ENCODE measurements at places on chromosomes 7 and 10.
A peak's percentile ranks its signal among the peaks of the same experiment; 100 is the strongest.

DNA sequence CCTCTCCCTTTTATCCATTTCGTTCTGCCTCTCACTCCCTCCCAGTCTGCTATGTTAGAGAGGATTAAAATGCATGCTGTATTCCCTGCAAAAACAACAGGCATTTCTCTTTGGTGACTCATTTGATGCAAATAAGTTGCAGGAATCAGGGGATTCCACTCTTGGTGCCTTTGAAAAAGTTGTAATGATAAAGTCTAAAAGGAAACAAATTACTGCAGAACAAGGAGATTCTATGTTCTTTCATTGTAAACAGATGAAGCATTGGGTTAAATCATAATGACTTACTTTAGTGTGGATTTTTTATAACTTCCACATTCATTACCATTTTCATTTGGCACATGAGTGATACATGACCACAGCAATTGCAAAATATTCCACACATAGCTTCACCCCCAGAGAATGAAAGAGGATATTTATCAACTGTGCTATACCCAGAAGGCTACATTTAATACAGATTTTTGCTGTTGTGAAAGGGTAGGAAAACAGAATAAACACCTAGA is 33.4 kb upstream of the ABLIM1 start:
- no peak for DNase-seq

DNA sequence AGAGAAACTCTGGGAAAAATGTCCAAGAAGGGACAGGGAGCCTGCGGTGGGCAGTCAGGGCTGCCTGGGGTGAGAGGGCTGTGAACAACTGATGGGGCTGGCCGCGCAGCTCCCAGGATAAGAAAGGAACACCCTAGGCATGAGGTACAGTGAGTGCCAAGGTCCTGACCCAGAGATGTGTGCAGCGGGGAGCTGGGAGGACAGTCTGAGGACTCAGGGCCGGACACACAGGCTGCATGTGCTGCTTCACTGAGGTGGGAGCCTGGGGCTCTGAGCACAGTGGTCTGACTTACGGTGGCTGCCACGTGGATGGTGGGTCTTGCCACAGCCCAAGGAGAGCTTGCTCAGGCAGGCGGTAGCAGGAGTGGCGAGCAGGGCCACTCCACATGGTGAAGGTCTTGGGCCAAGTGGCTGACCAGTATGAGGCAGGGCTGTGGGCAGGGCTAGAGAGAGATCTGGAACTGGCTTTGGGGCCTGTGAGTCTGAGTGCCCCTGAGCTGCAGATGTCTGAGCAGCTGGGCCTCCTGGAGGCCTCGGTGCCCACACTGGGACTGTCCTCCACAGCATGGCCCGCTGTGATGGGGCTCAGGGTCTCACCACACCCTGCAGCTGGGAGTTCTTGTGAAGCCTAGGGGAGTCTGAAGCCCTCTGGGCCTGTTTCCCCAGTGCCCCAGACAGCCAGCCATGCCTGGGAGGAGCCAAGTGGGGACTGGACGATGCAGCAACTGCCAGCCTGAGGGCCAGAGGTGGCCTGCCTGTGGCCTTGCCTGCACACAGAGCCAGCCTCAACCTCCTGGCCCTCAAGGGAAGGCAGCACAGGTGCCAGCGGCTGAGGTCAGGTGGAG is 60.3 kb downstream of the RASGEF1A start:
- DNase-seq = no peak

GRCh38 chr10:92756201-92757065 is 66.7 kb downstream of the HHEX start:
- no peak for DNase-seq

DNA sequence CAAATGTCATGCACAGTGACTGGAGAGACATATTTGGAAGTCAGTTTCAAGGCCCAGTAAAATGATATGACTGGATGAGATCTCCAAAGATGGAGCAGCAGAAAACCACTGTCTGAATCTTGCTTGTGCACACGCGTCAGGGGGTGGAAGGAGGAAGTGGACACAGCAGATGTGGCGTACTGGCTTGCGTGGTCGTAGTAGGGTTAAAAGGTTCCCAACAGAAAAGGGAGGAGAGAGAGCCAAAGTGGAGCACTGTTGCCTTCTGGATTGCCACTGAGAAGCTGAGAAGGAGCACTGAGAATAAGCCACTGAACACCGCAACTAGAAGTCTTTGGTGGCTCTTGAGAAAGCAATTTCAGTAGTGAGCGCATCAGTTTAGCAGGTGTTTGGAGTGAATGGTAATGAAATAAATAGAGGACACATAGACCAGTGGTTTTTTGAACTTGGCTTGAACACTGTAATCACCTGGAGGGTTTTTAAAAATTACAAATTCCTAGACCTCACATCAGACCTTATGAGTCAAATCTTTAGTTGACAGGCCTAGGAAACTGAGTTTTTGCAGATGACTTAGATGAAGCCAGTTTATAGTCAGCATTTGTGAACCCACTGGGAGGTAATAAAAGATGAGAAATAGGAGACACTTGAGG is 227.3 kb downstream of the PTEN start:
- no peak for DNase-seq

- DNase-seq = no peak
Measured at GRCh38 chr10:48923748-48924147, 15.9 kb downstream of the LRRC18 start.

DNA sequence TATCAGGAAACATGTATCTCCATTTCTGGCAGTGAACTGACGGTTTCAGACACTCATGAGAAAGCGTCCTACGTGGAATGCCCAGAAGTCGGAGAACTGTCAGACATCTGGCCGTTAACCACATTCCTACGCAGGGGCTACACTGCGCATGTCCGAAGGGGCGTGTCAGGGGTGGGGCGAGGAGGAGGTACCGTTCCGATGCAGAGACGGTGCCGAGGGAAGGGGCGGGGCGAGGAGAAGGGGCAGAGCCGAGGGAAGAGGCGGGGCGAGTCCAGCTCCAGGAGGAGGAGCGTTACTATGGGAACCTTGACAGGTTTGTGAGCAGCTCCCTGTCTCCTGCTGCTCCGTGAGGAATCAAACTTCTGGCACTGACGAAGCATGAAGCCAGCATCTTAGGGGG is 366.9 kb upstream of the NUPR2 start:
- DNase-seq = no peak

DNA sequence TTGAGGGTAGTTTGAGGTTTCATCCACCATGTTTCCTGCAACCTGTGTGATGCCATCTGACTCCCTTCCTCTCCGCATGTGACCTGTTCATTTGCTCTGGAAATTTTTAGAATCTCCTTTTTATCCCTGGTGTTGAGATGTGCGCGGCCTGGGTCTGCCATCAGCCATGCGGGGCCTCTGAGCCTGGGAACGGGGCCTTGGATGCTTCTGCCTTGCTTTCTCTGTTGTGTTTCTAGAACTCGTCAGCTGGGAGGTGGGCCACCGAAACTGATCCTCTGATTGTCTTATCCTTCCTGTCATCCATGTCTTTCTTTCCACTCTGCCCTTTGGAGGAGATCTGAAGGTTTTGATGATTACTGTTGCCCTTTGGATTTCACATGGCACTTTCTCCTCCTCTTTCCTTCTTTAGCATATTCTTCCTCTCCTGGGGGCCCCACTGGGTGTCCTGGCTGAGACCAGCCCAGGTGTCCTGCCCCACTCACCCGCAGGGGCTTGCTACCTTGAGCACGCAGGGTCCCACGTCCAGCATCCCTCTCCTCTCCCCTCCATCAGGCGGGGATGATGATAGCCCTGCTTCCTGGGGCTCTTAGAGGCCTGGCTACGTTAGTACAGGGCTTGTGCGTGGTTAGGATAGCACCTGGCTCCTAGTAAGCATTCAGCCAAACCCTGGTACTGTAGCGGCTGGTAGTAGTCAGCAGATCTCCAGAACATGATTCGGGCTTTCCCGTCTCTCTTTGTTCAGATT is 29.9 kb downstream of the PPP2R2D start:
- no peak for DNase-seq

- no peak for DNase-seq
Measured at GRCh38 chr10:63438506-63439498, 27.0 kb downstream of the JMJD1C start.

DNA sequence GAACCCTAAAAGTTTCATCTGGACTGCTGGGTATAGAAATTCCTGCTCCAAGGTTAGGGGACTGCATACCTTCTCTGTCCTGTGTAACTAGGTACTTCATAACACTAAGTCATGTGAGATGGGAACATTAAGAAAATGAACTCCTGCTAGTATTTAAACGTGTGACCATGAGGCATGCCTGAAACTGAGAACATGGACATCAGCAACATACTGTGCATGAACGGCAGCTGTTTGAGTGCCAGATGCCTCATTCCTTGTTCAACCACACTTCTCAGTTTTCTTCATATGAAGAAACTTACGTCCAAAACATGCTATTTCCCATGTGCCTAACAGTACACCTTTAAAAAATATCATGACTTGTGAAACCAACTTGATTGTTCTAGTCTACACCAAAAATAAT is 88.5 kb downstream of the CREM start:
- no peak for DNase-seq

GRCh38 chr7:154540596-154540995 is 462.3 kb downstream of the PAXIP1 start:
- no peak for DNase-seq

DNA sequence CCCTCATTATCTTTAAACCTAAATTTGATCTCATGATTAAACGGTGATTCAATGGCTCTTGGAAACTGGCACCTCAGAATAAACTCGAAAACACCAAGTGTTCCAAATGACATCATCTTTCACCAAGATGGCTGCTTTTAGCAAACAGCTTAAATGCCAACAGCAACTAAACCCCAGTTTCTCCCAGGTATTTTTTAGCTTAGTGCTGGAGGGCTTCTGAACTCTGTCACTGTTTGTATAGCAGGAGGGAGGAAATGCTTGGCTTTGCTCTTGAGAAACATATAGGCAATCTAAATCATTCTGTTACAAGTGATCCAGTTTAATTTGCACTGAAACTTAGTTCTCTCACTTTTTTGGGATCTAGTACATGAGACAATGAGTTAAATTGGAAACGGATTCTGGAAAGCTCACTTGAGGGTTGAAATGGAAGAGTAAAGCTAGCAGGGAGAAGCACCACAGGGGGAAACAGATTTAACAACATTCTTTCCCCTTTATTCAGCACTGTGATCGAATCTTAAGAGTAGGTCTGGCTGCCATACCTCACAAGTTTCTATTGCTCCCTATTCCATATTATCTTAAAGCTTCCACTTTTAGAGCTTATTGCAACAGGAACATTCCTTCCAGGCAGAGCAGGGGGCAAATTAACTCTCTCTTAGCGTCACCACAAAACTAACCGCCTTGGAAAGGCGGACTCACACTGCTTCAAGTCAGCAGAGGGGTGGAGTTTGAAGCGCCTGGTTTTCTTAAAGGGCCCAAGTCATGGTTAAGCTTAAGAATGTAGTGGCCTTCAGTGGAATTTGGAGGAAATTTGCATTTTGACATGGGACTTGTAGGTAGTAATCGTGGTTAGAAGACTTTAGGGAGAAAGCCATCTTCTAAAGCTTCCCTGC is 1.8 kb upstream of the CCDC6 start:
- no peak for DNase-seq

- no peak for DNase-seq
Measured at GRCh38 chr7:87518735-87519134, 43.3 kb upstream of the ABCB4 start.

DNA sequence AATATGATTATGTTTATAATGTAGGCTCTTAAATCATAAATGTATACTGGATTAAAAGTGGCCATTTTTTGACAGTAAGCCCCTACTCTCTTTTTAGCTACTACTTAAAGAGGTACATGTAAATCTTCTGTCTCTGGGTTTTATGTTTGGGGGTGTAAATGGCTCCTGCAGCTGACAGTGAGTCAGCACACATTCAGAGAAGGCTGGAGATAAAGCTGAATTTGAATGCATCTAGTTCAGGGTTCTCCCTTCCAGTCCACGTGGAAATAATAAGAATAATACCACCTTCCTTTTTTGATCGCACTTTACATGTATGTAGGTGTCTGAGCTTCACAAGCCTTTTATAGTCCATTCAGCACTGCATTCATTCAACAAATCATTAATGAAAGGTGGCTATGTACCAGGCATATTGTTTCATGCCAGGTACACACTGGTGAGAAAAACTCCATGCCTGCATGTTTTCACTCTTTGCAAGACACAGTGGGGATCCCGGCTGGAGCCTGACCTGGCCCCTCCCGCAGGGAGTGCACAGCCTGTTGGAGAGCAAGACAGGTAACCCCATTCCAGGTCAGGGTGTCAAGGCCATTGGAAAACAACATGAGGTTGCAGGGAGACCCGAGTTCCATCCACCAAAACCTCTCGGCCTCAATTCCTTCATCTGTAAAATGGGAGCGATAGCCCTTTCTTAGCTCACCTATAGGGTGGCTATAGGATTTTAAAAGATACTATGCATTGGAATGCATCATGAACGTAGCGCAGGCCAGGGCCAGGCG is 107.5 kb upstream of the ANLN start:
- no peak for DNase-seq

DNA sequence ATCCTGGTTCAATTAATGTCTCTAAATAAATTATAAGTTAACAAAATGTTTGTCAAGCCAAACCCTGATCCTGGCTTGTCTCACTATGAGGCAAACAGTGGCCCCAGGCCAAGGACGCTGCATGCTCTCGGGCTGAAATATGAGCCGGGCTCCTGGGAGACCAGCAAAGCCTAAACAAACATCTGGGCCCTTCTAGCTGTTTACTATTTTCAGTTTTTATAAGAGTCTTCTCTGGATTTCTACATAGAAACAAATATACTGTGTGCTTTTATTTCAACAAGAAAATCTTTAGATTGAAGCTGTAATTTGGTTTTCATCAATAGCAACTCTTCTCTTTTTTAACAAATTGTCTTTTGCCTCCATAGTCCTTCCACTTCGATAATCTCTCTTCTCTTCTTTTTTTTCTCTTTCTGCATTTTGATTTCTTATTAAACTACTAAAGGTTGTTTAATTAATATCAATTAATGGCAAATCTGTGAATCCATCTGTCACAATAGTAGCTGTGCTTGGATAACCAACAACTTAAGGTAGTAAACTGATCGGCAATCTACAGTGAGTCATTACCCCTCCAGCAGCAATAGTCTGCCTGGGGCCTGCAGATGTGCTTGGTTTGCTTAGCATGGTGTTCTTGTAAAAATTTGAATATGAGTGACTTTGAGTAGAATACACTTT is 83.3 kb upstream of the DNAJC1 start:
- DNase-seq = no peak

GRCh38 chr7:7254319-7254718 is 72.0 kb downstream of the C1GALT1 start:
- DNase-seq = no peak

GRCh38 chr7:122887198-122887597 is 938 bp upstream of the CADPS2 start:
- peak; percentile 49 for DNase-seq

DNA sequence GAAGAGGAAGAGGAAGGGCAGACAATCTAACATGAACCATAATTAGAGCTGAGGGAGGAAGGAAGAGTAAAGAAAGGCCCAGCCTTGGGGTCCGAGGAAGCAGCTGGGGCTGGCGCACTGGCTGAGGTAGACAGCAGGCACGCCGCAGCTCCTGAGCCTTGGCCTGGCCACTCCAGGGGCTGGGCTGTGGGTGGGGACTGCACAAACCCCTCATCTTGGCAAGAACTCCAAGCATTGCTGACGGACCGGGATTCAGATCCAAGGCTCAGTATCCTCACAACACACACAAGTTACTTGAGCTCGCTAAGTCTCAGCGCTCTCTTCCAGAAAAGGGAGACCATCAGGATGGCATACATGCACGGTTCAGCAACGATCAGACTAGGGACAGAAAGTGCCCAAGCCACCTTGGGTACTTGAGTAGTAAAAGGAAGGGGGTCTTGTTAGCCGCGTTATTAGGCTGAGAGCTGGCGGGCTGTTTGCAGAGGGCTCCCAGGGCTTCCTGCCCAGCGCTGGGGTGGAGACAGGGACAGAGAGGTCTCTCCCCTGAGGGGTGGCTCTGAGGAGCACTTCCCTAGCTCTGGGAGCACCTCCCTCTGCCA is 4.5 kb downstream of the TNS3 start:
- no peak for DNase-seq

GRCh38 chr7:50864694-50865093 is 82.0 kb upstream of the GRB10 start:
- no peak for DNase-seq

Measured in NCI-H526 treated with DMSO at 0.1 percent for 48 hours (cell line).